ENCODE measurements at places on chromosomes 16 and 17.

DNA sequence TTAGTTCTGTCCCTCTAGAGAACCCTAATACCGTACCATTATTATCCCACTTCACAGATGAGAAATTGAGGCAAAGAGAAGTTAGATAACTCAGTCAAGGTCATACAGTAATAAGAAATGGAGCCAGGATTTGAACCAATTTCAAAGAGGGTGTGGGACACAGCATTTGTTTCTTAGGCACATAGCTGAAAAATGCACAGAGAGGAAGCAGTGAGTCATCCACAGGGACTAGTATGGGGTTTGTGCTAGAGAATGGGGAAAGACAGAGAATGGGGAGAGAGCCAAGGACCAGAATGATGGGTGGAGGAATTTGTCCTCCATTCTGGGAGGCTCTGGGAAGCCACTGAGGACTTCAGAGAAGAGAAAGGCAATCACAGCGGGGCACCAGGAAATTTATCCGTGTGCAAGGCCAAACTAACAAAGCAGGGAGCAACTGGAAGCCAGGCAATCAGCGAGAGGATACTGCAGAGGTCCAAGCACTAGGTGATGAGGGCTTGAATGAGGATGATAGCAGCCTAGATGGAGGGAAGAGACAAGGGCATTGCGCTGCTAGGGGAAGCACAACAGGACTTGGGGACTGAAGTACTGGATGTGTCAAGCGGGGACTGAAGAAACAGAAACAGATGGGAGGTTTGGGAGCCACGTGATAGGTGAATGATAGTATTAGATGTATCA lies 78.1 kb upstream of the ZFHX3 start:
- peak; percentile 35 for DNase-seq

DNA sequence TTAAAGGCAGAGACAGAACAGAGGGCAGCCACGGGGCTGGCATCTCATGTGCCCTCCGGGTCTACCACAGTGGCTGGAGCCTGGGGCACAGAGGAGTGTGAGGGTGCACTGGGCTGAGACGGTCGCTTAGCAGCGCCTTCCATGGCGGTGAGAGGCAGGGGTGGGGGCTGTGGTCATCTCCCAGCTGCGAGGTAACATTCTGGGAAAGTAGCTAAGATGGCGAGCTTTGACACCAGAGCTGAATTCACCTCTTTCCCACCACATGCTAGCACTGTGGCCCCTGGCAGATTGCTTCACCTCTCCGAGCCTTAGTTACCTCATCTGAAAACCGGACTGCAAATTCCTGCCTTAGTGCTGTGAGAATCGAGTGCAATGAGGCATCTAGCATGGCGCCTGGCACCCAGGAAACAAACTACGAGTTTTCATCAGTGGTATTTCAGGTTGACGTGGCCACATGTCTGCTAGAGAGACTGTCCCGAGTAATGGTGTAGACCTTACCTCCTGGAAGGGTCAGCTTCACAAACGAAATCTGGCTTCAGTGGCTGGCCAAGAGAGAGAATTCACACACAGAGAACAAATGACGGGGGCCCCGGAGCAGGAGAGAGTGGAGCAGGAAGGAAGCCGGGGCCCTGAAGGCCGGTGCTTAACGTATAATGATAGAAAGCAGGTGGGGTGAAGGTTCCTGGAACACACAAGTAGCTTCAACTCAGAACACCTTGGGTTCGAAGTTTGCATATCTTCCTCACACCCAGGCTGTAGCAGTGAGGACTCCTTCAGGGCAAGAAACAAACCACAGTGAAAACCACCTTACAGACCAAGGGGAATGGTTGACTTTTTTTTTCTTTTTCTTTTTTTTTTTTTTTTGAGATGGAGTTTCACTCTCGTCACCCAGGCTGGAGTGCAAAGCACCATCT lies 63.9 kb upstream of the RPH3AL start:
- DNase-seq, result no peak

DNA sequence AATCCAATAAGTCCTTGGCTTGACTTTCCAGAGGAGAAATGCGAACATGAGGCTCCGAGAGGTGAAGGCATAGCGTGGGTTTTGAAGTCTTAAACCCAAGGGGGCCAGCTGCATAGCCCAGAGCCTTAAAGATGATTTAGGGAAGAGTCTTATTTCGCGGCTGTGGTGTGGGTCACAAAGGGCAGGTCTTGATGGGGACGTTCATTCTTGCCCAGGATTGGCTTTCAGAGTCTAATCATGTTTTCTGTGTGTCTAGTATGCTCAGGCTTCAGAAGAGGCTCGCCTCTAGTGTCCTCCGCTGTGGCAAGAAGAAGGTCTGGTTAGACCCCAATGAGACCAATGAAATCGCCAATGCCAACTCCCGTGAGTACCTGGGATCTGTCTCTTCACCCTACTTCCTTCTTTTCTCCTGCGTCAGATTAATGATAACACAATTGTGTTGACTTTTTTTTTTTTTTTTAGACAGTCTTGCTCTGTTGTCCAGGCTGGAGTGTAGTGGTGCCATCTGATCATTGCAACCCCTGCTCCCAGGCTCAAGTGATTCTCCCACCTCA lies 951 bp downstream of the RPL19 start:
- DNase-seq, result no peak

DNA sequence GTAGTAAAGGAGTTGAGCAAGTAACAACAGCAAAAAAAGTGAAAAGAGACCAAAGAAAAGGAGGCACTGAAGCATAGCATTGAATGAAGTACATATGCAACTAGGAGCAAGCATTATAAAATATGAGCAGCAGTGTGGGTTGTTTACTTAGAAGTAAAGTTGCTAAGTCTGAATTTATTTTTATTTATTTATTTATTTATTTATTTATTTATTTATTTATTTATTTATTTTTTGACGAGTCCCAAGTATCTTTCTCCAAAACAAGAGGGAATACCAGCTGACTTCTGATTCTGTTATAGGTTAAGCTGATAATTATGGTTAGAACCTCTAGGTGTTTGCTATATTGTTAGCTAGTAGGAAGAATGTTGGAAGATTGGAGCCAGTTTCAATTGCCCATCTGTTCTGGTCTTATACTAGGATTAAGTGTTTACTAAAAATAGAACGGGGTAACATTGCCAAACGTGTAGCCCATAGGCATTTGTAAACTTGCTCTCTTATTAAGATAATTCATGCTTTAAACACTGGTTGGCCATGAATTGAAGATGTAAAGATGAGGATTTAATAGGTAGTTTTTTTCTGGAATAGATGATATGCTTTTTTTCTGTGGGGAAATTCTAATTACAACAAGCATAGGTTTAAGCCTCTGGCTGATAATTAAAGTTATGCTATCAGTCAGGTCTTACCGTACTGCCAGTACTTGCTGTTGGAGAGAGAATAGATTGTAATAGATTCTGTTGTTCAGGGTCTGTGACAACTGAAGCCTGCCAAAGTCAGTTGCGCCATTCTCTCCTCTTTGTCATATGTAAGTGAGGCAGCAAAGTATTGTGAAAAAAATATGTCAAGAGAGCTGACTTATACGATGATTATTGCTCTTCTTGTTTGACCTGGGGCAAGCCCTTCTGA lies 66.7 kb downstream of the PPM1E start:
- no peak for DNase-seq

DNA sequence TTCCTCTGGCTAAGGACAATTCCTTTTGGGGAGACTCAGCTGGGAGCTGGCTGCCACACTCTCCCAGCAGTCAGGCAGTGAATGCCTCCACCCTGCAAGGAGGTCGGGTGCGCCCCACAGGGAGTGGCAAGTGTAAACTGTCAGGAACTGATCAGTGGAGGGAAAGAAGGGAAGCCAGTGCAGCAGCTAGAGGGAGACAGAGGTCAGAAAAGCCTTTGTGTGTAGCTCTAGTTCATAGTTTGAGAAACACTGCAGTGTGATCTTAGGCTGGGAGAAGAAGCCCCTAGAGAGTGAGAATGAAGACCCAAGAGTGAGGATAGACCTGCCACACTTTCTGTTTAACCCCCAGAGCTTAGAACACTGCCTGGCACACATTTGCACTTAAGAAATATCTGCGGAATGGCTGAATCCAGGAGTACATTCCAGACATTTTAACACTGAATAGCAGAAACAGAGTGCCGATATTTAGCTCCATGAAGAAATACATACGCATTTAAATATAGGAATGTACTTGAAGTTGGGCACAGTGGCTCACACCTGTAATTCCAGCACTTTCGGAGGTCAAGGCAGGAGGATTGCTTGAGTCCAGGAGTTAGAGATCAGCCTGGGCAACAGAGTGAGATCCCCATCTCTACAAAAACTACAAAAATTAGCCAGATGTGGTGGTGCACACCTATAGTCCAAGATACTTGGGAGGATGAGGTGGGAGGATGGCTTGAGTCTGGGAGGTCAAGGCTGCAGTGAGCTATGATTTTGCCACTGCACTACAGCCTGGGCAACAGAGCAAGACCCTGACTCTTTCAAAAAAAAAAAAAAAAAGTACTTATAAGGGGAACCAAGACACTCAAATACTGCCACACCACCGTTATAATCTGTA lies 11.1 kb upstream of the SLC5A11 start:
- peak; percentile 34 for DNase-seq

DNA sequence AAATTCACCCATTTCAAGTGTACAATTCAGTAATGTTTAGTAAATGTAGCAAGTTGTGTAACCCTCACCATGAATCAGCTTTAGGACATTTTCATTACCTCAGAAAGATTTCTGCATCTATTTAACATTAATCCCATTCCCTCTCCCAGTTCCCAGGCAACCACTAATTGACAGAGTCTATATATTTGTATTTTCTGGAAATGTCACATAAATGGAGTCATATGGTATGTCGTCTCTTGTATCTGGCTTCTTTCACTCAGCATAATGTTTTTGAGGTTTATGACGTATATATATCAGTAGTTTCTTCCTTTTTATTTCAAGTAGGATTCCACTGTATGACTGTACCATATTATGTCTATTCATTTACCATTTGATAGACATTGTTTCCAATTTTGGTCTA lies 199.8 kb downstream of the CYB561 start:
- no peak for DNase-seq

- DNase-seq, result no peak
Observed at GRCh38 chr16:5925850-5926249, 828.3 kb upstream of the EEF2KMT start.

- no peak for DNase-seq
Observed at GRCh38 chr17:77546772-77547241, 406.0 kb downstream of the SEC14L1 start.

GRCh38 chr17:66399441-66399840 lies 97.0 kb downstream of the PRKCA start:
- DNase-seq, result no peak

GRCh38 chr16:55701442-55702319 lies 45.9 kb downstream of the SLC6A2 start:
- peak; percentile 33 for DNase-seq

DNA sequence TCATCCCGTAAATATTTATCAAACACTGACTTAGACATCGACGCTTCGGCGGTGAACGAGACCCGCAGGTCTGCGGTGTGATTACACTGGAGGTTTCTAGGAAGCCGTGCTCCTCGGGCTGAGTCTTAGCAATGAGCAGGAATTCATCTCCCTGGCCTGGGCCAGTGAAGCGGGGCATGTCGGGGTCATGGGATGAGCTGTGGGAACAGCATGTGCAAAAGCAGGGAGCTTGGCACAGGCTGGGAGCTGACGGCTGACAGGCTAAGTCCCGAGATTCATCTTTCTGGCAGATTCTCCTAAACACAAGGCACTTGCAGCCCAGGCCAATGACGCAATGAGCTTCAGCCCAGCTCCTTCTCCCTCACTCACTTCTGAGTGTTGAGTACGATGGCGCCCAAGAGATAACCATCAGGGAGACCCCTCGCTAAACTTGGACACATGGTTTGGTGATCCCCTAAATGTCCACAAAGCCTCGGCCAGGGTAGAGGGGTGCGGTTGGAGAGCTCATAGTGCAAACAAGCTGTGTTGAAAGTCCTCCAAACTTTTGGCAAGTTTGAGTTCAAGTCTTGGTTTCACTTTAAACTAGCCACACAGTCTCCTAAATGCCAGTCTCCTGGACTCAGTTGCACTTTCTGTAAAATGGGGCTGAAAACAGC lies 12.8 kb downstream of the CRISPLD2 start:
- DNase-seq, result peak; percentile 98

DNA sequence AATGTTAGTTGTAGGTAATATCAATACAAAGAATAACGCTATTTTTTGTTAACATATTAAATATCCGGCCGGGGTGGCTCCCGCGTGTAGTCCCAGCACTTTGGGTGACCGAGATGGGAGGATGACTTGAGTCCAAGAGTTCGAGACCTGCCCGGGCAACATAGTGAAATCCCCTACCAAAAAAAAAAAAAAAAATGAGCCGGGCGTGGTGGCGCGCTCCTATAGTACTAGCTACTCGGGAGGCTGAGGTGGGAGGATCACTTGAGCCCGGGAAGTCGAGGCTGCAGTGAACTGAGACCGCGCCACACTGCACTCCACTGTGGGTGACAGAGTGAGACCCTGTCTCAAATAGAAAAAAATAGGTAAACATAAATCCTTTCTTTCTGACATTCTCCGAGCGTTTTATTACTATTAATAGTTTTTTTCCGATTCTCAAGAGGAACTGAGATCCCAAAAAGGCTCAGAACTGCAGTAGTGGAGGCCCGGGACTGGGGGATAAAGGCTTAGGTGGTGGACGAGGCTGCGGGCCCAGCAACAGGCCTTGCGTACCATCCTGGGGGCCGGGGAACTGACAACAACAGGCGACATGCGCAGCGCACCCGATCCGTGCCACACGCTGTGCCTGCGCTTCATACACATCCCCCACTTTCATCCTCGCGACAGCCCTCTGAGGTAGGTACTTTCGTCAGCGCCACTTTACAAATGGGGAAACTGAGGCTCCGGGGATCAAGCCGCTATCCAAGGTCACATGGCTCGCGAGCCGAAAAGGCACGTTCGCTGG lies 919 bp downstream of the N4BP1 start:
- no peak for DNase-seq

GRCh38 chr16:81917375-81917774 lies 93.9 kb downstream of the SDR42E1 start:
- no peak for DNase-seq

DNA sequence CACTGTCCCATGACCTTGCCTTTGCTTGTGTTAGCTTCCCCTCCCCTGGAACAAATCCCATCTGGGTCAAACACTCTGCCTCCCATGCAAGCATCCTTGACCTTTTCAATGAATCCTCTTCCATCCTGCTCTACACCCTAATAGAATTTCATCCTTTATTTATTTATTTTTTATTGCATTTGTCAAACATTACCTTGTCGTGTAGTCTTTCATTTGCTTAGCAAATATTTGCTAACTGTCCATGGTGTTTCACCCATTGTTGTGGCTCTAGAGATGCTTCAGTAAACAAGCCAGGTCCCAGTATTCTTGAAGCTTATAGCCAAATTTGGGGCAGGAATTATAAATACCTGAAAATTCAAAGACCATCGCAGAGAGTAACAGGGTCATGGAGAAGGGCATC lies 51.0 kb upstream of the MRTFB start:
- no peak for DNase-seq
